ENCODE measurements at places on chromosomes 3 and 15. TPM values are rescaled to one million over a fixed set of nuclear protein-coding genes. Genes with fewer than 3 reads are reported as not detected.

- DNase-seq, result no peak
Observed at GRCh38 chr3:128648940-128649663, 1.5 kb downstream of the RPN1 start.

DNA sequence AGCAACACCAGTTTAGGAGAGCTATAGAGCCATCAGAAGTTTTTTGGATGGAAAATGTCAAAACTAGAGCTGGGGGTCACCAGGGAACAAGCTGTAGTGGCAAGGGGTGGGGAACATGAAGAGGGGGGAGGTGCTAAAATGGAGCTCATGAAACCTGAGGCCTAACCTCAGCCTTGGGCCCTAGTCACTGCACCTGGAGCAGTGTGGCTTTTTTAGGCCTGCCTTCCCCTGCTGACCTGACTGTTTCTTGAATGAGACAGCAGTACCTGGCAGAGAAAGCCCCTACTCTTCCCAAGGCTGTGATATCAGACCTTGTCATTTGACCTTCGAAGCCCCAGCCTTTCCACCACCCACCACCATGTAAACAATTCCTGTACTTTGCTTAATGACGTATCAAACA is 383.5 kb downstream of the EPHB1 start:
- no peak for DNase-seq

- DNase-seq, result no peak
Observed at GRCh38 chr3:29057326-29057725, 223.5 kb upstream of the RBMS3 start.

GPR87 gene
- 13.3 TPM for total RNA-seq

DNA sequence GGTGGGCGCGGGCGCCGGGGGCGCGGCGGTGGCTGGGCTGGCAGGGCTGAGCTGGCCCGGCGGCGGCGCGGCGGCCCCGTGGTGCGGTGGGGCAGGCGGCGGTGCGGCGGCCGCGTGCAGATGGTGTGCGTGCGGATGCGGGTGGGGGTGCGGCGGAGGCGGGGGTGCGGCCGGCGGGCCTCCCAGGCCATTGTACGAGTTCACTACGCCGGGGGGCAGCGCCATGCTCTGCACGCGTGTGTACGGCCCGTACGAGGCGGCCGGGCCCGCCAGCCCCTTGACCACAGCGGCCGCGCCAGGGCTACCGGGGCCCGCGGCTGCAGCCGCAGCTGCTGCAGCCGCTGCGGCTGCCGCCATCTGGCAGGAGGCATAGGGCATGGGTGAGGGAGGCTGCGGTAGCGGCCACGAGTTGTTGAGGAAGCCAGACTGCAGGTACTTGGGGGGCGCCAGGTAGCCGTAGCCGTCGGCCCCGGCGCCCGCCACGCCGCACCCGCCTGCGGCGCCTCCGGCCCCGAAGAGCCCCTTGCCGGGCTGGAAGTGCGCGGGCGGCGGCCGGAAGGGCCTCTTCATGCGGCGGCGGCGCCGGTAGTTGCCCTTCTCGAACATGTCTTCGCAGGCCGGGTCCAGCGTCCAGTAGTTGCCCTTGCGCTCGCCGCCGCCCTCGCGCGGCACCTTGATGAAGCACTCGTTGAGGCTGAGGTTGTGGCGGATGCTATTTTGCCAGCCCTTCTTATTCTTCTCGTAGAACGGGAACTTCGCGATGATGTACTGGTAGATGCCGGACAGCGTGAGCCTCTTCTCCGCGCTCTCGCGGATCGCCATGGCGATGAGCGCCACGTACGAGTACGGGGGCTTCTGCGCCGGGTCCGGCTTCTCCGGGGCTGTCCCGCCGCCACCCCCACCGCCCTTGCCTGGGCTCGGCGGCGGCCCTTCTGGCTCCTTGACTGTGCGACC is 951 bp downstream of the FOXL2 start:
- DNase-seq, result no peak
